ENCODE measurements at places on chromosomes 5 and 9.

DNA sequence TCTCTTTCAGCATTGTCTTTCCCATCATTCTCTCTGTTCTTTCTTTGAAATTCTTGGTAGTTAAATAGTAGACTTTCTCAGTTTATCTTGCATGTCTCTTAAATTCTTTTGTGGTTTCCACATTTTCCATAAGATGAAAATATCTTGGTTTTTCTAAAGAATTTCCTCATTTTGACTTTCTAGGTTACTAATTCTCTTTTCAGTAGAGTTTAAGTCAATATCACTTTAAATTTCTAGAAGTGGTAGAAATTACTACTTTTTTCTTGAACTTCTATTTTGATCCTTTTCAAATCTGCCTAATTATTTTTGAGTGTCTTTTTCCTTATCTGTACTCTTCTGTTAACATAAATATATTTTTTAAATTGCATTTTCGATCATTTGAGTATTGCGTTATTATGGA, 23.6 kb upstream of the LRRTM2 start:
- DNase-seq: no peak

DNA sequence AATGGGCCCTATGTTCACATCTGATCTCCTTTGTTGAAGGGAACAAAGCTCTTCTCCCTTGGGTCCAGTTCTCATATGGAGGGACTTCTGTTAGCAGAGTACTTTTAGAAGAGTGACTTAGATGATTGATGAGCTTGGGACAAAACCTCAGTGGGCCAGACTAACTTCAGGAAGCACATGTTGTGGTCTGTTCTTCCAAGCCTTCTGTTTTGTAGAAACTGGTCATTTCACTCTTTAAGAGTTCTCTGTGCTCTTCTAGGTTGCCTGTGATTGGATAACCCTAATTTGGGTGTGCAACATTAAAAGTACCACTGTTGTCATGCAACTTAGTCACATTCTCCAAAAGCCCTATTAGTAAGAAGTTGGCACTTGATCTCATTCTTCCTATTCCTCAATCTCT, 183.5 kb upstream of the ACO1 start:
- DNase-seq: no peak

DNA sequence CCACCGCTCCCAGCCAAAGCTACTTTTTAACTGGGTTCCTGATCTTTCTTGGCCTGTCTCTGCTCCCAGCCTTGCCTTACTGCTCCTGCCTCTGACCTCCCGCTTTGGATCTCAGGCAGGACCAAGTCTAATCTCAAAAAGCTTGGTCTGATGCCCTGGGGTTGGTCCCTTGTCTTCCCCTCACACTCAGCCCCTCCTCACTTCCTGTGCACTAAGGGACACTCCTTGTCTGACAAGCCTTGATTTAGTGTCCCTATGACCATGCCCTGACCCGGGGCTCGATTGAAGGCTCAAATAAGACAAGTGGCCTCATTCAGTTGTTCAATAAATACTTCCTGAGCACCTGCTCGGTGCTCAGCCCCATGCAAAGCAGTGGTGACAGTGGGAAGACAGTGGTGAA, 3.7 kb upstream of the GTF3C5 start:
- DNase-seq: no peak

GRCh38 chr9:18775930-18776329, 257.1 kb downstream of the SAXO1 start:
- DNase-seq: no peak

DNA sequence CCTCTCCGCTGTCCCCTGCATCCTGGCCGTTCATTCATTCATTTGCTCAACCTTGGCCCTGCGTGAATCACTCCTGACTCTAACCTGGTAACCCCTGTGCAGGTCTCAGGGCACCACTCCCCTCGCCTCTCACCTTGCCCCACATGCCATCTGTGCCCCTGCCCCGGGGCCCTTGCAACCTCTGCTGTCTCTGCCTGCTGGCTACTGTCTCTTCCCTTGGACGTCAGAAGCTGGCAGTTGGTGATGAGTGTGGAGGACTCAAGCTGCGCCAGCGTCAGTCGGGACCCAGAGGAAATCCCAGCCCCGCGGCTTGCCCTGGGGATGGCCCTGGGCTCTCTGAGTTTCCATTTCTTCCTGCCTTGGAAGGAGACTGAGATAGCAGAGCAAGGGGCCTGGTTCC, 154.9 kb downstream of the OLFM1 start:
- no peak for DNase-seq

DNA sequence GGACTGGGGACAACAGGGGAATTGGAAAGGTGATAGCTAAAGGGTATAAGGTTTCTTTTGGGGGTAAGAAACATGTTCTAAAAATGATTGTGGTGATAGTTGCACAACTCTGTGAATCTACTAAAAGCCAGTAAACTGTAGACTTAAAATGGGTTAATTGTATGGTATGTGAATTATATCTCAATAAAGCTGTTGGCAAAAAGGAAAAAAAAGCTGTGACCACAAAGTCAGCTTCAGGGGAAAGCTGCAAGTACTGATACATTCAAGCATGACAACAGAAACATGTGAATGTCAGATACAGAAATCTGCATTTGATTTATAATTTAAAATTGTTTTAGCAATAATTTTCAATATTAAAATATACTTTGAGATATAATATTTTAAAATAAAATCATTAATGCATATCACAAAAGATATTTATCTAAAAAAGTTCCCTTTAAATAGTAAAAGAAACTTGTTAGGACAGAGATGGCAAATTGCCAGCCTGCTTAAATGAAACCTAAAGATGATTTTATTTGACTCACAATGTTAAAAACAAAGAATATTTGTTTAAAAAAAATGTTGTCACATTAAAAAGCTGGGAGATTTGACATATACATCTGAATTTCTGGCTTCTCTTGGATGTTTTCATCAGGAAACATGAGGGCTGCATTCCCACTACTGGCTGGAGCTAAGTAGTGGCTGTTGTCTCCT, 66.0 kb downstream of the TBCA start:
- DNase-seq: peak; percentile 3

DNA sequence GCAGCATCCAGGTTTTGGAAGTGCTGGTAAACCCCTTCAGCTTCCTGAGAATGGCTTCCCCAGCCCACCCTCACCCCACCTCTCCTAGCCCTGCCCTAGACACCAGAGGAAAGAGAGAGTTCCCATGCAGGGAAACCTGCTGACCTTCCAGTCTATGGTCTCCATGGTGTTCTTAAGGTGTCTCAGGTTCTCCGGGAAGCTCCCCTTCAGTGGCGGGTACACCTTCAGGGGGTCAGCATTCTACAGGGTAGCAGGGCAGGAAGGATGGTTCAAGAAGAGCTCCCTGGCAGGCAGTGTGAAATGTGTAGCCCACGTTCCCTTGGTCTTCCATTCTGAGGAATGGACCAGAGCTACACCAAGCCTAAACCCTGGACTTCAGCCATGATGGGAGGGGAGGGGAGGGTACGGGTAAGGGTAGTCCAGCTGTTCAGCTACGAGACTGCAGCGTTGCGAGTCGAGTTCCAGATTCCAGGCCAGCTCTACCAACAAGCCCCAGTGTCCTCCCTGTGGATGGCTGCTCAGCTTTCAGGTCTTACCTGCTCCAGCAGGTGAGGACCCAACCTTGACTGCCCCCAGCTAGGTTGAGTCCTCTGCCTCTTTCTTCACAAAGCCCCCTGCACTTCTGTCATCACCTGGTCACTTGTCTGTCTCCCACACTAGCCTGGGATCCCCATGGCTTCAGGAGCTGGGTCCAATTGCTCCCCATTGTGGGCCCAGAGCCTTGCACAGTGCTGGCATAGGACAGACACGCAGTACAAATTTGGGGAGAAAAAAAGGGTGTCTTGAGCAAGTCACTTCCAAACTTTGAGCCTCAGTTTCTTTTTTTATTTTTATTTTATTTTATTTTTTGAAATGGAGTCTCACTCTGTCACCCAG, 7.5 kb downstream of the CD74 start:
- no peak for DNase-seq

- peak; percentile 54 for DNase-seq
These were observed 39.8 kb upstream of the FUBP3 start for GRCh38 chr9:130539420-130540223.

DNA sequence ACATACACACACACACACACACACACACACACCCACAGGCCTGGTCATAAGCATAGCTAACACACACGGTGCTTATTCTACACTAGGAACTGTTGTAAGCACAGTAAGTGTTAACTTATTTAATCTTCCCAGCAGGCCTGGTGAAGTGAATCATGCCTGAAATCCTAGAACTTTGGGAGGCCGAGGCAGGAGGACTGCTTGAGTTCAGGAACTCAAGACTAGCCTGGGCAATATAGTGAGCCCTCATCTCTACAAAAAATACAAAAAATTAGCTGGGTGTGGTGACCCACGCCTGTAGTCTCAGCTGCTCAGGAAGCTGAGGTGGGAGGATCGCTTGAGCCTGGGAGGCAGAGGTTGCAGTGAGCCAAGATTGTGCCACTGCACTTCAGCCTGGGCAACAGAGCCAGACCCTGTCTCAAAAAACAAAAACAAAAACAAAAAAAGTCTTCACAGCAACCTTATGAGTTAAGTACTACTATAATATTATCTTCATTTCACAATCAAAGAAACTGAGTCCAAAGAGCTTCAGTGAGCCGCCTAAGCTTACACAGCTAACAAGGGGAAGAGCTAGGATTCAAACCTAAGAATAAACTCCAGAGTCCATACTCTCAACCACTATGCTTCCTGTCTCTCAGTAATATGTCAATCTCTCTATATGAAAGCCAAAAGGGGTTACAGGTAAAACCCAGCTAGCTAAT, 2.3 kb downstream of the MEGF9 start:
- no peak for DNase-seq

DNA sequence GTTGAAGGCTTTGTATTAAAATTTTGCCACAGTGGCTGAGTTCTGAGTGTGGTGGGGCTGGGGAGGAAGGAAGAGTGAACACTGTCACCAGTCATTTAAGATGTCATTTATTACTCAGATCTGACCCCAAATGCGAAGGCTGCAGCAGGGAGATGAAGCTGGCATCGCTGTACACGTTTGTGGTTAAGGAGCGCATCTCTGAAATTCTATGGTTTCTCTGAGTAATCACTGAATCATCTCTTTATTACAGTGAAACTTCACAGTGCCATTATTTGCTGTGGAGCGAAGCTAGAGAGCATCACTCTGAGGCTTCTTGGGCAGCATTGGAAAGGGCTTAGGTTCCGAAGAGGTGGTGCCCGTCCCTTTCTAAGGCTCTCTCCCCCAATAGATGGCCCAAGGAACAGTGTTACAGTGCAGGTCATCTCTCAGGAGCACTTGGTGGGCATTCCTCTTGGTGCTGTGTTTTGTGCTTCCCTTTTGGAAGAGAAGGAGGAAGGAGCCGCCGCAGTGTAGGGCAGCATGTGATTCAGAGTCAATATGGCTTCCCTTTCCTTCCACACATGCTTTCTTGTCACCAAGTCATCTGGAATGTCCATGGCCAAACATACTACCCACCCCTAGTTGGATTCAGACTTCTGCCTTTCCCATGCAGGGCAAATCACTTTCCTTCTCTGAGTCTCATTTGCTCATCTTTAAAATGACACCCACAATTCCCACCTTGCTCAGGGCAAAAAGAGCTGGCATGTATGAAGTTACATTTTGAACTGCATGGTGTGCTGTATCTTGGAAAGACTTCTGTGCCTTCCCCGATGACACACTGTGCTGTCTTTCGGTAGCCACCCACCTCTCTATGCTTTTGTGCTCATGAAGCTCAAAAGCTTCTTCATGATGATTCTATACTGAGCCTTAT, 9.3 kb upstream of the TEX48 start:
- peak; percentile 91 for DNase-seq

DNA sequence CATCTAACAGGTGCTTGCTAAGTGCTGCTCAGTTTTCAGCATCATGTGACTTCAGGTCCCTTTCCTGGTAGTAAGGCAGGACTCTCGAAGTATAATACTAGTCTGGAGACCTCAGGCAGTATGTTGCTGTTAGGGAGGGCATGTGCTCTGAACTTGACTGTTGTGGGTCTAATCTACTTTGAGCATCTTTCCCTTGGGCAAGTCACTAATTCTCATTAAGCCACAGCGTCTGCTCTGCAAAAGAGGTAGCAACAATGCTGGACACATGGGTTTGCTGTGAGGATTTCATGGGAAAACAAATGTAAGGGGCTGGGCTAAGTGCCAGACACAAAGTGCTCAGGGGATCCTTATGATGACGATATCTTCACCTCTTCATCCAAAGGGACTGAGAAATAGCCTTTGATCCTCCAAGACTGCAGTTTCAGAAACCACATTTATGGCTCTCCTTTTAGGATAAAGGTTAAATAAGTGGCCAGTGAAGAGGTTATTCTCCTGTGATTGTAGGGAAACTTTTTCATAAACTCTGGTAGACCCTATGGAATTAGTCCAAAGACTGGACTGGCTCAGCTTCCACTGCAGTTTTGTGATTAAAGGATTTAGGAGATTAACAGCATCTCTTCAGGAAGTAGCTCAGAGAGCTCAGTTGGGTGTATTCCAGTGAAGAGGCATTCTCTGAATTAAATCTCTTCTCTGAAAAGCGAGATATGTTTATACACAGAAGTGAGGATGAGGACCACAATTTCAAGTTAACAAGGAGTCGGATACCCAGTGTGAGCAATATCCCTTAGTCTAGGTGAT, 216.6 kb downstream of the SGCD start:
- DNase-seq: no peak

DNA sequence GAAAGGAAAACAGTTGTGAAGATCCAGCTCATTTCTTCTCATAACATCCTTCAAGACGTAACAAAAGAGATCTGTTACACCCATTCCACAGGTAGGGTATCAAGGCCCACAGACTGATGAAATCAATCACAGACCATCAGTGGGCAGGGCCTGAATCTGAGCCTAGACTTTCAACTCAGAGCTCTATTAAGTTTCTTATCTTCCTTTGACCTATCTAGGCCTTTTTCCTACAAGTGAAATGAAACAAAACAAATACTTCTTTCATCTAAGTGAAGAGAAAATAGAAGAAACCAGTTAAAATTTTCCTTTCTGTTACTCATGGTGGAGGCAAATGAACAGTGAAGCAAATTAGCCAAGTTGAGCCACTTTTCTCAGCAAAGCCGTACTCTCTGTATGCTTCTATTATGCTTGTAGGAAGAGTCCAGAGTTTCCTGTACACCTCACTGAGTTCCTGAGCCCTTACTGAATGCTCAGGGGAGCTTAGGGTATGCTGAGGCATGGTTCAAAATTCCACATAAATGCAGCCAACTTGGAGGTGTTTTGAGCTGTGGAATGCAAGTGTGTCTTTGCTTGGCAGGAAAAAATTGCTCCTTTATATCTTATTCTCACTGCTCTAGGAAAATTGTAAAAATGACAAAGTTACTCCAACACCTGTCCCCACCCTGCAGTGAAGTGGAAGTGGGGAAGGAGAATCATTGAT, 91.9 kb downstream of the FEM1C start:
- DNase-seq: no peak

DNA sequence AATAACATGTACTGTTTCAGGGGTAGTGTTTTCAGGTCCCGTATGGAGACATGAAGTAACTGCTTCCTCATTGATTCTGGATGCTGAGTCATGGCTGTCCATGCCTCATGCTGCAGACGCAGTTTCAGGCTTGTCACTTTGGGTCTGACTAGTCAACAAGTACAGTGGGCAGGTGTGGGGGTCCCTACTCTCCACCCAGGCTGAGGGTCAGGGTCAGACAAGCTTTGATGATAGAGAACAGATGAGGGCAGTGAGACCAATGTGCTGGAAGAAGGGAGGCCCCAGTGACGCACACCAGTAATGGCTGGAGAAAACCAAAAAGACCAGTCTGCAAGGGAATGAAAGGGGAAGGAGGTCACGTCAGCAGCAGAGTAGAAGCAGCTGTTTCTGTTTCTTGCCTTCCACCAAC, 80.0 kb upstream of the NFIL3 start:
- DNase-seq: peak; percentile 48

Data from IMR-90 (cell line).